PC-9 (cell line): ENCODE measurements at places on chromosomes 5 and 9.

DNA sequence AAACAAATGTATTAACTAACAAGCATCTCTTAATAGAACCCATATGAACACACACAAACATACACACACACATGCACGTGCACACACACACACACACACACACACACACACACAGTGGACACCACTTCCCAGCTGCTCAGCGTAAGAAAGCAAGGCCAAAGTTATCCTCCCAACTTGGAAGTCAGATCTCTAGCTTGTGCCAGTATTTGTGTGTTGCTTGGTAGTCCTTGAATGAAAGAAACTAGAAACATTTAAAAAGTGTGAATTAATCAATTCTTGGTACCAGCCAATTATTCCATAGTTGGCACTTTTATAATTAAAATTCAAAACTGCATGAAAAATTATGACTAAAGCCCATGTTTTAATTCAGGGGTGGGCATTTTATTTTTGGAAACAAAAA is 178.1 kb downstream of the TMEM161B start:
- DNase-seq = no peak

DNA sequence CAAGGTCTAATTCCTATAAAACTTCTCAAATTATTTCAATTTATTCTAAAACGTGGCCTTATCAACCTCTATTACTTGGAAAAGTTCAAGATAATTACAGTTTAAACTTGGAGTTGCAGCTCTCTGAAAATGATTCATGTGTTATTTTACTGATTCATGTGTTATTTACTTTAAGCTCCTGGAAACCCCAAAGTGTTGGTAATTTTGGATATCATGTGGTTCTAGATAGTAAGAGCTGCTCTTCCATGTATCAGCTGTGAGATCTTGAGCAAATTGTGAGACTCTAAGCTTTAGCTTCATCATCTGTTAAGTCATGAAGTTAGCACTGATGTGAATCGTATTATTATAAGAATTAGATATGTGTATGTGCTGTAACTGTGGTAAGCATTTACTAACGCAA is 749.2 kb downstream of the TLE4 start:
- no peak for DNase-seq

DNA sequence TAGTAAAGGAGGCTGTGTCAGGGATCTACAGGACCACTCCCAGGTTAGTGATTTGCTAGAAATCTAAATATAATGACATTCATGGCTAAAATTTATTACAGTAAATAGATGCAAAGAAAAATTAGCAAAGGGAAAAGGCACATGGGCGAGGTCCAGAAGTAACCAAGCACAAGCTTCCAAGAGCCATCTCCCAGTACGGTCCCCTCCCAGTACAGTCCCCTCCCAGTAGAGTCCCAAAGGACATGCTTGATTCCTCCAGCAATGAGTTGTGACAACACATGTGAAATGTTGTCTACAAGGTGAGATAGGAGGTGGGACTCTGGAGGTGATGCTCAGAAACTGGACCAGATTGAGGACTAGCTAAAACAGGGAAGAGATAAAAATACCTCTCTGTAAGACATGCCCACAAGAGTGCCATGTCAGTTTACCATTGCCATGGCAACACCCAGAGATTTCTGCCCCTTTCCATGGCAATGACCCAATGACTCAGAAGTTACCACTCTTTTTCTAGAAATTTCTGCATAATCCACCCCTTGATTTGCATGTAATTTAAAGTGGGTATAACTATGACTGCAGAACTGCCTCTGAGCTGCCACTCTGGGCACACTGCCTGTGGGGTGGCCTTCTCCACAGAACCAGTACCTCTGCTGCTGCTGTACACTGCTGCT is 27.9 kb upstream of the CEMIP2 start:
- DNase-seq = no peak

GRCh38 chr9:91923145-91923544 is 26.9 kb downstream of the ROR2 start:
- no peak for DNase-seq

DNA sequence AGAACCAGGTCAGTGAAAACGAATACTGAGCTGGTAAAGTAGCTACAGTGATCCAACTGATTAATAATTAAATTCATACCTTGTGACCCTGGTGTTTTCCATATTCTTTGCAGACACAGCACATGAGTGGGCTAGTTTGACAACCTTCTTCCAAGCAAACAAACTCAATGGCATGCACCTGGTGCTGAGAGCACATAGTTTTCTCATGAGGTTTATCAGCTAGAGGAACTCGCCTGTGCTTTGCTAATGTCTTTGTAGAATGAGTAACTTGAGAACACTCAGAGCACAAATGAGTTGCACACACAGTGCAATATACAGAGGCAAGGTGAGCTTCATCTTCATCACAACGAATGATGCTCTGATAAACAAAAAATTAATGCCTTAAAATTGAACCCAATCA is 12.6 kb downstream of the TRIM23 start:
- DNase-seq = peak; percentile 85

GRCh38 chr9:127197861-127198430 is 66.6 kb upstream of the GARNL3 start:
- no peak for DNase-seq

DNA sequence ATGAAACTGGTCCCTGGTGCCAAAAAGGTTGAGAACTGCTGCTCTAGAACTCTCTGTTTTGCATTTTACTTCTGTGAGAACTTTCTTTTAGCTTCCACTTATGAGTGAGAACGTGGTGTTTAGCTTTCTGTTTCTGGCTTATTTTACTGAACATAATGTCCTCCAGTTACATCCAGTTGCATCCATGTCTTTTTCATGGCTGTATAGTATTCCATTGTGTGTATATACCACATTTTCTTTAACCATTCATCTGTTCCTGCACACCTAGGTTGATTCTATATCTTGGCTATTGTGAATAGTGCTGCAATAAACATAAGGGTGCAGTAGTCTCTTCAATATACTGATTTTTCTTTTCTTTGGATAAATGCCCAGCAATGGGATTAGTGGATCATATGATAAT is 165.7 kb downstream of the NPR3 start:
- DNase-seq = no peak

DNA sequence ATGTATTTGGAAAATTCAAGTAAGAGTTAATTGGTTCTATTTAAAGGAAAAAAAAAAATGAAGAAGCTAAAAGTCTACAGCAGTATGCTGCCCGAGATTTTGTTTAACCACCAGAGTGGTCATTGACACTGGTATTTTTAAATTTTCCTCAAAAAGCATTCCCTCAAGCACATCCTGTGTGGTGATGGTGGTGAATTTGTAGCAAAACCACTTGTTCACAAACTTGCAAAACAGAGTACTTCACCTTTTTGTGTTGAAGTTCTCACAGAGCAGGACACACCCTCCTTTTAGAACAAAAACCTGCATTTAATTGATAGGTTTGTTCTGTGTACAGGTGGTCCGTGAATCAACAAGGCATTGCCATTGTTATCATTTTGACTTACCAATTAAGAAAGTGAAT is 374.2 kb downstream of the EFNA5 start:
- no peak for DNase-seq

DNA sequence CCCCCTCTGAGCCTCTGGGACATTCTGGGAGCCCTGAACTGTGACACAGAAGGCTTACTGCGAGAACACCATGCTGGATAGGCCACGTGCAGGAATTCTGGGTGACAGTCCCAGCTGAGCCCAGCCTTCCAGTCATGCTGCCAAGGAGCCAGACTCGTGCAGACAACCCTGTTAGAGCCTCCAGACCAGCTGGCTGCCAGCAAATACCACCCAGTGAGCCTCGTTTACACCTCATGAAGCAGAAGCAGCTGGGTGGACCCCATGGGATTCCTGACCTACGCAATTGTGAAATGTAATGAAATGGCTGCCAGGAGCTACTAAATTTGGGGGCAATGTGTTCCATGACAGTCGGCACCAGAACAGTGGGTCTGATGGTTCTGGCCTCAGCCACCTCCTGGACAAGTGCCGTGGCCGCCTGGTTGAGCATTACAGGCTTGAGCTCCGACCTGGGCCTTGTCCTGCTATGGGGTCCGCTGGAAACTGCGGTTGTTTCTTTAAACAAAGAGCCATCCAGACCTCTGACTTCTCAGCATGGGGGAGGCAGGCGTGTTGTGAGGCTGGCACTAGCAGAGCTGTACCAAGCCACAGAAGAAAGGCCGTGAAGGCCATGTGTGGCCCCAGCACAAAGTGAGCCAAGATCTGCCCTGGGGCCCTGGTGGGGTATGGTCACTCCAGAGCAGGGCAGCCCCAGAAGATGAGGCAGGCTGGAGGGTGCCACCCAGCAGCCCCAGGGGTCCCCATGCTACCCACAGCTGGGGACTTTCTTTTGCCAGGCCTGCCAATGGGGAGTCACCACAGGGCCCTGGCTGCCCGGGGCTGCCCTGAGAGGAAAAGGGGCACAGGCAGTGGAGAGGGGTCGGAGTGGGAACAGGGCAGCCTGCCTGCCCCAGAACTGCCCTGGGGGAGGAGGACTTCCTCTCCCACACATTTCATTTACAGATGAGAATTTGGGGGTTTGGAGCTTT is 19.3 kb upstream of the RXRA start:
- DNase-seq = no peak

- no peak for DNase-seq
These were observed 69.3 kb downstream of the ANKRD31 start for GRCh38 chr5:75167345-75167744.

- DNase-seq = peak; percentile 53
These were observed 269.9 kb upstream of the PAPPA start for GRCh38 chr9:115883467-115884329.

DNA sequence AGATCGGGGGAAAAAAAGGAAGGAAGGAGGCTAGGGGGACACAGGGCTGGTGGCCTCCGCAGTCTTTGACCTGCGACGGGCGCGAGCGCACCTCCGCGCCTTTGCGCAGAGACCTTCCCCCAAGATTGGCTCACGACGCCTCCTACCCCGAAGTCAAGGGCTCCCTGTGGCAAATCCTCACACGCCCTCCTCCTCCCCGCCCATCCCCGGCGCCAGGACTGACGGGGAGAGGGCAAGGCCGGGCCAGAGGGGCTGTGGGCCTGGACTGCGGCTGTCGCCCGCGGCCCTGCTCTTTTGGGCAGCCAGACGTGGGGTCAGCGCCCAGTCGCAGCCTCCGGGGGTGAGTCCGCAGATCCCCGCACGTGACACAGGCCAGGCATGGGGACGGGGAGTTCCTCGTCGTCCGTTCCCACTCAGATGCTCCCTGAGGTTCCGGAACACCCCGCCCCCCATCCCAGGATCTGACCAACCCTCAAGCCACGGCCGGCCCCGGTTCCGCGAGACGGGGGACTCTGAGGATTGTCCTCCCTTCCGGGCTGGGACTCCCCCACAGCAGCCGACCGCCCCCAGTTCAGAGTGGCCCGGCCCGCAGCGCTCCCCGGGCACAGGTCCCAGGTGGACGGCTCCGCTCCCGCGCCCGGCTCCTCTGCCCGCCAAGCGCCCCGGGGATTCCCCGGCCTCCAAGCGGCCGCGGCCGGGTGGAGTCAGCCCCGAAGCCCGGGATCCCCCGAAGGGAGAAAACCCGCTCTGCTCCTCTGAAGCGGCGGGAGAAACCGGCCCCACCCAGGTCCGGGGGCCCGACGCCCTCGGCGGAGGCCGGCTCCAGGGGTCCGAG is 543 bp upstream of the ANKRD33B start:
- DNase-seq = no peak

- no peak for DNase-seq
These were observed 30.3 kb upstream of the HMGCR start for GRCh38 chr5:75306746-75307145.

GRCh38 chr5:140609126-140609525 is 23.8 kb downstream of the CD14 start:
- no peak for DNase-seq

GRCh38 chr9:132547436-132547835 is 35.0 kb upstream of the BARHL1 start:
- no peak for DNase-seq

DNA sequence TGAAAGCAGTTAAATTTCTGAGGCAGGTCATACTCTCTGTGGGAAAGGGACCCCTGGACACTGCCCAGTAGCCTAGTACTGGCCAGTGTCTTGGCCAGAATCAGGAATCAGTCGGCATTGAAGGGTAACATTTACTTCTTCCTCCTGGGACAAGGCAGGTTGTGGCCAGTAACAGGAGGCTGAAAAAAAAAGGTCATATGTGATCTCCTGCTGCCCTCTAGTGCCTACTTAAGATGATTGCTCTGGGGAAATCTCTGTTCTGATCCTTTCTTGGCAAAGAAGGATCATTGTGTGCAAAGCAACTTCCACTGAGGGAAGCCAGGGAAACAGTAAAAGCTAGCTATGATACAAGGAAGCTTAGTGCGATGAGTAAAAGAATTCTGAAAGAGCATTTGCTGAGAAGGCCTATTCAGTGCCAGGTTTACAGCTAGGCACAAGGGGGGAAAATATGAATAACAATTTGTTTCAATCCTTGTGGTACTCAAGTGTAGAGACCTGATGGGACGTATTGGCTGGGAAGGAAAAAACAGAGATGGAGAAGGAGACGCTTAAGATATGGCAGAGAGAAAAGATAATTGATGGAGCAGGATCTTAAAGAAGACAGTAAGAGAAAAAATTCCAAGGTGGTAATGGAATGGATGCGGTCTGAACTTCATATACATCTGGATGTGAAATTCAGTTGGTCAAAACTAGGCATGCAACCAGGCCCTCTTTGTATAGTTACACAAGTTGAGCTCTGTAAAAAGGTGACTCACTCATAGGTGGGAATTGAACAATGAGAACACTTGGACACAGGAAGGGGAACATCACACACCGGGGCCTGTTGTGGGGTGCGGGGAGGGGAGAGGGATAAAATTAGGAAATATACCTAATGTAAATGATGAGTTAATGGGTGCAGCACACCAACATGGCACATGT is 25.8 kb upstream of the TRIM32 start:
- peak; percentile 60 for DNase-seq

- DNase-seq = no peak
These were observed 7.3 kb downstream of the QSOX2 start for GRCh38 chr9:136238342-136238732.

GRCh38 chr5:15887093-15887492 is 292.5 kb downstream of the MARCHF11 start:
- no peak for DNase-seq

- no peak for DNase-seq
These were observed 45.2 kb upstream of the ANKRD31 start for GRCh38 chr5:75281716-75282465.

GRCh38 chr5:93120051-93120450 is 461.0 kb downstream of the NR2F1-AS1 start:
- no peak for DNase-seq

DNA sequence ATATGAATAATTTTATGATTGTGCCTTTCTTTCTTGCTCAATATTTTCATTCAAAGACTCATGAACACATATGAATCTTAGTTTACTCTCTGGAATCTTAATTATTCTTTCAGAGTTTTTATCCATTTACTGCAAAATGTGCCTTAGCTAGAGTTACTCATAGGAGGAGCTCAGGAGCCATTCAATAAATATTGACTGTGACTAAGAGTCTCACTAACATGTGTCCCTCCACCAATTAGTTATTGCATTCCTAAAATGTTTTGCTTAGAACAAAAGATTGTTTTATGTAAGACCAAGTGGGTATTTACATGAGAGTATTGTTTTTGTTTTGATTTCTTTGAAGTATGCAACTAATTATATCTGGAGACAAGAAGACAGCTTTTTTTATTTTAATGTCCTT is 218.4 kb upstream of the MAST4 start:
- DNase-seq = no peak

DNA sequence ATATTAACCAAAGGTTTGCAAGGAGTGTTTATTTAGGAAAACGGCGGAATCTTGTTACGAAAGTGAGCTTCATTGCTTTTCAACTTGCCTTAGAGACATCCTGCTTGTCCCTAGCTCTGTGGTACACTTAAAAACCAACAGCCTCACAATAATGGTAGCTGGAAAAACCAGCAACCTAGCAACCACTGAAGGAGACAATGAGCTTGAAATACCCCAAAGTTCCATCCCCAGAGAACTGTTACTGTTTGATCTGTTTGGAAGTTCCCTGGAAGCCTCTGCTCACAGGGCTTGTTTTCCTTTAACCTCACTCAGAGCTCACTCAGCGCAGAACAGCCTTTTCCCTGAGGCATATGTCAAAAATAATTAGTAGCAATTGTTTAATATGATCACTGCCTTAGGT is 43.2 kb downstream of the SH3TC2 start:
- DNase-seq = no peak
